ENCODE measurements at places on chromosomes 5 and 9. TPM values are rescaled to one million over a fixed set of nuclear protein-coding genes. Genes with fewer than 3 reads are reported as not detected.

DNA sequence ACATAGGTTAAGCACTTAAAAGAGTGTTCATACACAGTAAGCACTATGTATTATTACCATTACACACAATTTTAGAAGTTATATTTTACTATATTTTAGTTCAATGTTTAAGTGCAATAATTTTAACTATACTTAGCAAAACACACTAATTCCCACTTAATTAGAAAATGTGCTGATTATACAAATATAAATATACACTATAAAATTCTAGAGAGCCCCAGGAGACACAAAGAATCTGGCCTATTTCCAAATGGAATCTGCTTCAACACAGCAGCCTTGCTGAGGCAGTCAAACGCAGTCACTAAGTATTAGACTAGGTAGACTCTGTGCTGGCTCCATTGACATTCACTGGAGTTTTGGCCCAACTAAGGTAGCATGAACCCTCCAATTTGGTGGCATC, 160.9 kb downstream of the CETN3 start:
- no peak for DNase-seq

DNA sequence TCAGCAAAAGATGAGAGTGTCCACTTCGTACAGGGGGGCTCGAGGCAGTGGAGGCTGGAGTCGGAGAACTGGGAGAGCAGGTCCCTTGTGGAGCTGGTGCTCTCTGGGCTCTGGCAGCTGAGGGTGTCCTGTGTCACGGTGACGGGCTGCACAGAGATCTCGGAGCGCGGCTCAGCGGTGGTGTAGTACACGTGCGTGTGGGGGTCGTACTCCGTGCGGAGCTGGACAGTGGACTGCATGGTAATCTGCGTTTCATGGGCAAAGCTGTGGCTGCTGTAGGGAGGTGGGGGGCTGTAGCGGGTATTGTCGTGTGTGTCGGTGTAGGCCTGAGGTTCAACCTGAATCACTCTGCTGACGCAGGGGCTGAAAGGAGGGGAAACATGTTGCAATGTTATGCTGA, 48.0 kb downstream of the PTCH1 start:
- no peak for DNase-seq

GRCh38 chr5:147751156-147751830, 31.2 kb downstream of the JAKMIP2 start:
- DNase-seq: no peak

GRCh38 chr9:135486267-135487065, 6.9 kb downstream of the PPP1R26 start:
- no peak for DNase-seq

DNA sequence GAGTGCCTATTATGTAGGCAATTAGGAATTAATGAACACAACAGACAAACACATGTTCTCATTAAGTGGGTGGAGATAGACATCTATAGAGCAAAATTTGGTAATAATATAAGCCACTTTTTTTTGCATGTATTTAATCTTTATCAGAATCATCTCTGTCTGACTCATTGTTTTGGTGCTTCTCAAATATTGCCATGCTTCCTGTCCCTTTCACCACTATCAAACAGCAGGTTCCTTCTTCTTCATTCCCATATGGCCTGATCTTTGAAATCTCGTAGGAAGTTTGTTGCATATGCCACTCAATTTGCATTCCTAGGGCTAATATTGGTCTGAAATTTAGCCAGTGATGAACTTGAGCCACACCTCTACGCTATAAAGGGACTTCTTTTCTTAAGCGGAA, 128.9 kb upstream of the SPEF2 start:
- DNase-seq: no peak

The CDKN2A gene
- 21.8 TPM for total RNA-seq

The RGS7BP gene
- total RNA-seq: 0.72 TPM

Data from fibroblast of the aortic adventitia (primary cell).